ENCODE measurements at places on chromosomes 7 and 10. TPM values are rescaled to one million over a fixed set of nuclear protein-coding genes. Genes with fewer than 3 reads are reported as not detected.

GRCh38 chr7:30143748-30144251, 9.0 kb downstream of the MTURN start:
- DNase-seq = peak; percentile 35

DNA sequence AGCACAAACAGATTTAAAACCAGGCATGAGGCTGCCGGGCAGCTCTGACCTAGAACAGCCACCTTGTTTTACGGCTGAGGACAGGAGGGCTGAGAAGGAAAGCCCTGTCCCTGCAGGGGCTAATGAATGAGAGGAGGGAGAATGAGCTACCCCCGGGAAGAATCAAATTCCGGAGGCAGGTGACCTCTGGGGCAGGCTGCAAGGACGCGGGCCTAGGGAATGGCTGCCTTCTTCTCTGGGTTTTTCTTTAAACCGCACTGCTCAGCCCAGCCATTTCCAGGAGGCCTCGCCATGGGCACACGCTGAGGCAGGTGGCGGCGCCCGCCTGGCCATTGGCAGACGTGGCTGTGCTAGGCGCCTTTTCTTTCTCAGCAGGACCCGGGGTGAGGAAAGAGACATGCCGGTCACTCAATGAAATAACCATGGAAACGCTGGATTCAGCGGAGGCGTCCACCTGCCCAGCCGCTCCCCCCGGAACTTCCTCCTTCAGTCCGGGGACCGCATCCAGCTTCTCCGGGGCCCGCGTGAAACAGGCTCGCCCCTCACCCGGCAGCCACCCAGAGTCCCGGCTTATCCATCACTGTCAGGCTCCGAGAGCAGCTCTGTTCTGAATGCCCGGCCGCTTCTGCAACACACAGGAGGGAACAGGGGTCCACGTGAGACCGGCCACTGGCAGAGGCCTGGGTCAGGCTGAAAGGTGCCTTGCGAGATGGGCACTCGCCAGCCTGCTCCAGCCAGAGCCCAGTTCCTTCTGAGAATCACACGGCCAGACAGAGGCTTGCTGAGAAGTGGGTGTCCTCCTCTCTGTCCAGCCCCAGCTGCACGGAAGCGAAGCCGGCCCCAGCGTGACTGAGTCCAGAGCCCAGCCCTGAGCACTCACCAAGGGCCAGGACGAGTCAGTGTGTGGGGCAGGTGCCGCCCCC, 82.1 kb downstream of the PDGFA start:
- no peak for DNase-seq

- no peak for DNase-seq
These were observed 13.4 kb downstream of the NOC3L start for GRCh38 chr10:94349327-94349726.

The MYL10 gene
- not detected for total RNA-seq

The ZNF479 gene
- not detected for total RNA-seq

Measured in epithelial cell of proximal tubule (primary cell).